CD4-positive, CD25-positive, alpha-beta regulatory T cell (primary cell): ENCODE measurements at places on chromosomes 6 and 20.

DNA sequence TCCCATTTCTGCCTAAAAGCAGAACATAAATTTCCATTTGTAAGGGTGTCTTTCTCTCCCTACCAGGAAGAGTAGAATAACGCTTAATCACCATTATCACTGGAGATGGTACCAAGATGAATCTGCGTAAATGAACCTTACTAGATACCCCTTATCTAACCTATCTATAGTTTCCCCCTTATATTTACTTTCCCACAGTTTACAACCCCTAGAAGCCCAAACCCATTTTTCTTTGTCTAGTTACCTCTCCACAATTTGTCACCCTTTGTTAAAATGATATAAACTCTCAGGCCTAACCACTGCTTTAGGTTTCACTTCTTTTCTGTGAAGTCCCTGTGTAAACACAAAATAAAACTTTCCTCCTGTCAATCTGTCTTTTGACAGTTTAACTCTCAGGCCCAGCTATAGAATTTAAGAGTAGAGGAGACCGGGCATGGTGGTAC, 45.5 kb downstream of the PCNA start:
- no peak for DNase-seq

DNA sequence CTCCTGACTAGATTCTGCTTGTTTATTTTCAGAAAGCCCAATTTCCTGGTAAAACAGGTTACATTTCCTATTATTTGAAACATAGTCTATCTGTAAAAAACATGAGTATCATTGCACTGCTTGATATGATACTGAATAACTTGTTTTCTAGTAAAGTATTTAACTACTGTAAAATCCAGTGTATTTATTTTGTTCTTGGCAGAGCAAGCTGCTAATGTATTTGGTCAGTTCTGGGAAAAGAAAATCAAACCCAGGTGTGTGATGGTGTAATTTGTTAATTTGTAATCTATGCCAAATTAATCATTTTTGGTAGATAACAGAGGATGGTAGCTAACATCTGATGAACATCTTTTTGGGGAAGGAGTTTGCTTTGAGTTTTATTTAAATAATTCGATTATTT, 50.8 kb downstream of the FKBP5 start:
- DNase-seq: no peak

- no peak for DNase-seq
Observed at GRCh38 chr20:32959351-32960221, 44.6 kb downstream of the SUN5 start.

DNA sequence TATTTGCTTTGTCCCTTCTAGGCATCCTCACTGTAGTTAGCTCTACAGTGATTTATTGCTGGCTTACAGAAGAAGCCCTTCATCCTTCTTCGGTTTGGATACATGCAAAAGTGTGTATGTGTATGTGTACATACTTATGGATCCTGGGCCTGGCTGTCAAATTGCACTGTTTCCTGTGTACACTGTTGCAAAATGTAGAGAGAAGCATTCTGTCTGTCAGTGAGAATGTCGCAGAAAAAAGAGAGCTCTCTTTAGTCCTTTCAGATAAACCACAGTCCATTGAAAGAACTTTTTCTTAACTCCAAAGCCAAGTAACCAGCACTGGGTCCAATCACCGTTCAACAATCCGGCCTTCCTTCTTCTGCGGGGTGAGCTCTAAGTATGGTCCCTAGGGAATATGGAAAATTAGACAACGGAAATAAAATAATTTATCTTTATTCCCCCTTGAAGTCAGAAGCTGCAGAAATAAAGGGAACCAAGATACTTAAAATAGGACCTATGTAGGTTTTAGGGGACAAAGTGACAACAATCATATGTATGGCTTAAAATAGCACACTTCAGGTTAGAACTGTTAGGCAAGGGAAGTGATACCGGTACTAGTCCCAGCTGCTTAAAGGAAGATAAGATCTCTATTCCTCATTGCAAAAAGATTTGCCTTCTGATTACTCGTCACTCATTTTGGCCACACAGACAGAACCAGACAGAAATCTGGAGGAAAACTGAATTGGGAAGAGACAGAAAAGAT, 107.0 kb downstream of the CD83 start:
- DNase-seq: no peak

- DNase-seq: no peak
Observed at GRCh38 chr6:33621711-33622388, 728 bp downstream of the ITPR3 start.

- DNase-seq: no peak
Observed at GRCh38 chr20:48668451-48668946, 159.3 kb downstream of the PREX1 start.

DNA sequence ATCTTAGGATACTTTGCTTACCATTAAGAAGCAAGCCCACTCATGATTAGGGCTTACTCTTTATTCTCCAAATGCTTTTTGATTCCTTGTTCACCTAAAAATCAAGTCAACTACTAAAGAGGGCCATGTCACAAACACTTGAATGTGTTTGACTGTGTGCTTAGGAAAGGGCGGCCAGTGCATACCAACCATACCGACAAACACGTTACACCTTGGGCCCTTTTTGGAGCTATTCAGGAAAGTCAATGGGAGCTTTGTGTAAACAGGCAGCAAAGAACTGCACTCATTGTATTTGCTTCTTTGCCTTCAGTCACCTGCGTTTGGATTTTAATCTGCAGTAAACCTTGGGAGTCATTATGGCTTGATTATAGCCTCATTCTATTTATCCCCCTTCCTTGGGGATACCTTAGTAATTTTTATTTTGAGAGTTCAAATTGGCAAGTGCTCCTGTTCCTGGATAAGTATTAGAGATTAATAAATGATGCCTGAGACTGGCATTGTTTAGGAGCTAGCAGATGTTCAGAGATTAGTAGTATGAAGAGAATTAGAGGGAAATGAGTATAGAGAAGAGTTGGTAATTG, 102.6 kb upstream of the HDGFL1 start:
- DNase-seq: no peak

- DNase-seq: no peak
Observed at GRCh38 chr20:45209924-45210323, 3.1 kb downstream of the SEMG1 start.

DNA sequence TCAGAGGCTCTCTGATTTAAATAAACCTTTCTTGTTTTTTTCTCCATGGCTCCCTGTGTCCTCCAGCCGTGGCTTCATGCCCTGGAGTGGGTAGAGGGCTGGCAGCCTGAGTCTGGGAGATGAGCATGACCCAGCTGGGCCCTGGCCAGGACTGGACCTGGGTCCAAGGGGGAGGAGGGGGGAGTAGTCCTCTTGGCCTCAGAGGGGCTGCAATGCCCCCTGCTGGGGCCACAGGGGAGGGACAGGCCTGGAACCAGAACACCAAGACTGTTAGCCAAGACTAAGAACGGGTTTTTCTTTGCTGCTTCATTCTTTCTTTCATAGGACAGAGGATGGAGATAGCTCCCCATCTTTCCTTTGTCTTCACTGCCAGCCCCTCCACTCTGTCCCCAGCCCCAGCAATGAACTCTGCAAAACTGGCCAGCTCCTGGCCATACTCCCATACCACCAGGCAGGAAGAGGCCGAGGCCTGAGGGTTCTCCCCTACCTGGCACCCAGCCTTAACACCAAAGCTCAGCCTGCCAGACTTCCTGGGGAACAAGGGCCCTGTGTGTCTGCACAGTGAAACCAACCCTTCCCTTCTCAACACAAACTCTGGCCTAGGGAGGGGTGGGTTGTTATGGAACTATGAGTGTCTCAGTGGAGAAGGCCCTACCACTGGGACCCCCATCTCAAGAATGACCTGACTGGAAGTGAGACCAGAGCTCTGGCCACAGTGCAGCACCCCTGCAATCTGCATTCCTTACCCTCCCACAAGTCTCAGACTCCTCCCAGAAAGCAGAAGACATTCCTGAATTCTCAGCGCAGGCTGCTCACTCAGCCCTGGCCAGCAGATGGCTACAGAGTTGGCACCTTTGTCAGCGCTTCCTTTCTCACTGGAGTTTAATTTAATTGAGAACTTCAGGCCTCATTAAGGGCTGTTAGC, 11.0 kb downstream of the SLC29A1 start:
- no peak for DNase-seq

GRCh38 chr6:145714731-145715130, 20.6 kb downstream of the EPM2A start:
- DNase-seq: no peak

- DNase-seq: no peak
Observed at GRCh38 chr6:119887666-119888065, 538.1 kb upstream of the MAN1A1 start.

DNA sequence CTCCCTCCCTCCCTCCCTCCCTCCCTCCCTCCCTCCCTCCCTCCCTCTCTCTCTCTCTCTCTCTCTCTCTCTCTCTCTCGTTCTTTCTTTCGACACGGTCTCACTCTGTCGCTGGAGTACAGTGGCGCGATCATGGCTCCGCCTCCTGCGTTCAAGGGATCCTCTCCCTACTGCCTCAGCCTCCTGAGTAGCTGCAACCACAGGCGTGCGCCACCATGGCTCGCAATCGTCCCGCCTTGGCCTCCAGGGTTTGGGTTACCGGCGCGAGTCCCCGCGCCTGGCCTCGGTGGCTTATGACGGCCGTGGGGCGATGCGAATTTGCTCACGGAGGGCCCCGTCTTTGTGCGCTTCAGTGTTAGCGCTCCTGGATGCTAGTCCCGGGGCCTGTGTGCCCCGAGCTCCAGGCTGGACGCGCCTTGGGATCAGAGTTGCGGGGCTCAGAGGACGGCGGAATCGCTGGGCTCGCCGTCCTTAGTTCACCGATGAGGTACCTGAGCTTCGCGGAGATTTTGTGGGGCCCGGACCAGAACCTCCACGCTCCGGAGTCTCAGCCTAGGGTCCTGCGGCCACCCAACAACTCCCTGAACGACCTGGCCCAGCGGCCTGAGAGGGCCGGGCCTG, 45.2 kb downstream of the MCUR1 start:
- no peak for DNase-seq

GRCh38 chr6:4212588-4212987, 77.2 kb upstream of the ECI2 start:
- no peak for DNase-seq

- DNase-seq: no peak
Observed at GRCh38 chr20:37850724-37851355, 52.1 kb upstream of the VSTM2L start.

- no peak for DNase-seq
Observed at GRCh38 chr6:50289366-50289765, 239.6 kb upstream of the DEFB112 start.

- DNase-seq: no peak
Observed at GRCh38 chr6:61606500-61606899, 679.5 kb downstream of the KHDRBS2 start.

DNA sequence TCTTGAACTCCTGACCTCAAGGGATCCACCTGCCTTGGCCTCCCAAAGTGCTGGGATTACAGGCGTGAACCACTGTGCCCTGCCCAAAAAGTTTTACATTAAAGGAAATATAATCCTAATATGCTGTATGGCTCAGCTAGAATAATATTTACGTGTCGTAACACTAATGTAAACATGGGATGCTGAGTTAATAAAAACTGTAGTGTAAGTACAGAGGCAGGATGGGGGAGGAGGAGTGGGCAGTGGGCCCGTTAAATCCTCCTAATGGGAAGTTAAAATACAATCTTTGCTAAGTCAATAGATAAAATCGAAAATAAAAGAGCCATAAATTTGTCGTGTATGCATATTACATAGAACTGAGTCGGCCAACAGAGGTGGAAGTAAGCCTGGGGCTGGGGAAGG, 12.1 kb upstream of the IP6K3 start:
- no peak for DNase-seq

DNA sequence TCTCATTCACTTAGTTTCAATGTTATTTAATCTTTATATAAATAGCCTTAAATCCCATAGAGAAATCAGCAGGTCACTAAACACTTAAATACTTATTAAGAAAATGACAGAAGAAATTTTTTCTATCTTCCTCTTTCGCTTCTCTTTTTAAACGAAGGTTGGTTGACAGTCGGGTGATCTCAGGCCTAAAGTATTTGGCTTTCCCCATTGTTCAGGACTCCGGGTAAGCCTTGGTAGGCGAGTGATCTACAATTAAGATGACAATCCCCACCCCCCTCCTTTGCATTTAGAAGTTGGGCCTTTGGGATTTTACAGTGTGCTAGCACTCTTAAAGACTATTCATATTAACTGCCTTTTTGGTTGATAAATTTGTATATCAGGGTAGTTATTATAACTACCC, 19.7 kb upstream of the UTRN start:
- no peak for DNase-seq
